ENCODE measurements at places on chromosomes 13 and 19.
A peak's percentile ranks its signal among the peaks of the same experiment; 100 is the strongest.

DNA sequence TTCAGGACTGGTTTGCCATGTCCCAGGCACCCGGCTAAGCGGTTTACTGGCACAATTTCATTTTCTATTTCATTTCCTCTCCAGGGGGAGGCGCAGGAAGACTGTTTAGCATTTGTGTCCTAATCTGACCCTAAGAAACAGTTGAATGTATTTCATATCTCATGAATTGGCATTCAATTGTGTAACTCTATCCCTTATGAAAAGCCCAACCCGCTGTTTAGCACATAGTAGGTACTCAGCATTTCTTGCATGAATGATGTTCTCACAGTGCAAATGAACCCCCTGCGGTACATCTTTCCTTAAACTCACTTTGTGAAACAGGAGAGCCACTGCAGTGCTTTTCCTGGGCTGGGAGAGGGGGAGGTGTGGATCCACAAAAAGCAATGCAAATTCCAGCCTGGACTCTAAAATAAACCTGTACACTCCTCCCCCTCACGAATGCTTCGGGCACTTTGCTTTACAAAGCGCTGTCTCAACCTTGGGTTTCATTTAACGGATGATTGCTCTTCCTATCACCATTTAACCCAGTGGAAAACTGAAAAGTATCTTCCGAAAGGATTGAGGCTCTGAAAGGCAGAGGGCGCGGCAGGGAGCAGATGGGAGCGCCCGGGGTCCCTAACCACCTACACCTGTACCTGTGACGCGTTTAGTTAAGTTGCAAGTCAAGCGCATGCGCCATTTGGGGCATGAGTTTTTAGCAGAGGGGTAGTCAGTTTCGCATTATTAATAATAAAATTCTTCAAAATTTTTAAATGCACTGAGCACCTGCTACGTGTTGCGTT is 1.2 kb upstream of the EEF2 start:
- peak; percentile 81 for DNase-seq

DNA sequence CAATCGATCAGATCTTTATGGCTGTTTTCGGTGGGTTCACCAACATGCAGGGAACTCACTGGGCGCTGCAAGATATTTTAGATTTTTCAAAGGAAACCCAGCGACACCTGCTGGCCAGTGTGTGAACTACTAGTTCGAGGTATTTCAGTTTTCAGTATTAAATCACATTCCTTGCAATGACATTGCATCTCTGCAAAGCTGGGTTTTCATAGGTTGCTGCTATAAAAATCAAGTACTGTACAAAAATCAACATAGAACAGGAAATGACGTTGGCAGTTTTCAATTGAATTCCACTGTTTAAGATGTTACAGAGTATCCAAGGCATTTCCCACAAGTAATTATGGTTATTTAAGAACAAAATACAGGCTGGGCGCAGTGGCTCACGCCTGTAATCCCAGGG is 17.6 kb downstream of the LIG1 start:
- DNase-seq, result peak; percentile 43

GRCh38 chr19:2494084-2494446 is 18.1 kb downstream of the GADD45B start:
- no peak for DNase-seq

GRCh38 chr13:41900918-41901317 is 60.0 kb downstream of the VWA8 start:
- no peak for DNase-seq

- no peak for DNase-seq
Measured at GRCh38 chr19:2306971-2307370, 983 bp downstream of the LINGO3 start.

- no peak for DNase-seq
Measured at GRCh38 chr19:29422047-29422446, 103.7 kb upstream of the VSTM2B start.

- DNase-seq, result no peak
Measured at GRCh38 chr13:51925865-51926527, 64.2 kb downstream of the CCDC70 start.

DNA sequence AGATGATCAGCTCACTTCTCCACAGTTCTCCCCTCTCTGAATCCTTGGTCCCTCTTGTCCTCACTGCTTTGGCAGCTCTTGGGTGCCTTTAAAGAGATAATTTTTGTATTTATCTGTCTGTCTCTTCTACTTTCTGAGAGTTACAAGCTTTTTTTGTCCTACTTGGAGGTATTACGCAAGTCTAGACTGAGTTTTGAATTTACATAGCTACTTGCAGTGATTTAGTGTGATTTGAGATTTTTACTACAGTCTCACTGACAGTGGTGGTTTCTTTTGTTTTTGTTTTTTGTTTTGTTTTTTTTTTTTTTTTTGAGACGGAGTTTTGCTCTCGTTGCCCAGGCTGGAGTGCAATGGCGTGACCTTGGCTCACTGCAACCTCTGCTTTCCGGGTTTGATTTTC is 22.1 kb downstream of the URI1 start:
- DNase-seq, result no peak

DNA sequence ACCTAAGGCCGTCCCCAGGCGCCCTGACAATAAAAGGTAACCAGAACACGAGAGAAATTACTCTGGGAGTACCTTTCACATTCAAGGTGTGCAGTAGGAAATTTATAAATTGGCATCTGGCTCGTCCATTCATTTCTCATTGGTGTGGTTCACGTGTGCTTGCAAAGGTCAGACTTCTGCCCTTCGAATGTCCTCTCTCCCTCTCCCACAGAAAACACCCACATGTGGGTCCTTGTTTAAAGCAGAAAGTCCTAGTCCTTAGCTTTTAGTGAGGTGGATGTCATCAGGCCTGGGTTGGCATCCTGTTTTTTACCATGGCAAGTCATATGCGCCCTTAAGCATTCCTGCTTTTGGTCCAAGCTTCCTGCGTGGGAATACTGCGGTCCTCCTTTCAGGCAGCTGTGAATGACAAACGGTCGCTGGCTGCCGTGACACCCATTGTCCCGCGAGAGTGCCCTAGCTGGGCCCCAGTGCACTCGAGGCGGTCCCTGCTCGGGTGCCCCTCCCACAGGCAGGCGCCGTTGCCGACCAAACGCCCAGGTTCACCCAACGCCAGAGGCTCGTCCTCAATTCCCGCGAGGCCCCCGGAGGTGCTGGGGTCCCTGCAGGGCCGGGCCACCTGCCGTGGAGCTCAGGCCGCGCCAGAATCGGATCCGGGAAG is at the start of gene NUDT19:
TSS of gene NUDT19 (plus strand) at position 531 of the 661 bp plus-strand sequence. CDS start 140 bp downstream, outside the sequence.
- peak; percentile 84 for DNase-seq

DNA sequence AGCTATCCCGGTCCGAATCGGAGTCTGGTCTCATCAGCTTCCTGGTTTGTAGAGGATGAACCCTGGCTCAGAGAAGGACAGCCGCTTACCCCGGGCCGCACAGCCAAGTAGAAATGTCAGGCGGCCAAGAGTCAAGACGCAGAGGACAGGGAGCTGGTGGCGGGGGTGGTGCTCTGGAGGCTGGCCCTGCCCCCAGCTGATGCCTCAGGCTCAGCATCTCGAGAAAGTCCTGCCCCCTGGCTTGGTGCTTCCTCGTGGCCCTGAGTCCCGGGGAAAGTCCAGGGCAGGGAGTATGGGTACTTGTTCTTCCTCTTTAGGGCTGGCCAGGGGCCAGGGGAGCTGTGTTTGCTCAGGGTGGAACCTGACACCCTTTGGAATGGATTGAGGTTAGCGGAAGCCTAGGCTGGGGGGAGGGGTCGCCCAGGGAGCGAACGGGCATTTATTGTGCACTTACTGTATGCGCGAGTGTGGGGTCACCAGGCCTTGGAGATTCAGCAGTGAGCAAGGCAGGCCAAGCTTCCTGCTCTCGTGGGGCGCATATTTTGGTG is 2.2 kb downstream of the TJP3 start:
- DNase-seq, result peak; percentile 35

DNA sequence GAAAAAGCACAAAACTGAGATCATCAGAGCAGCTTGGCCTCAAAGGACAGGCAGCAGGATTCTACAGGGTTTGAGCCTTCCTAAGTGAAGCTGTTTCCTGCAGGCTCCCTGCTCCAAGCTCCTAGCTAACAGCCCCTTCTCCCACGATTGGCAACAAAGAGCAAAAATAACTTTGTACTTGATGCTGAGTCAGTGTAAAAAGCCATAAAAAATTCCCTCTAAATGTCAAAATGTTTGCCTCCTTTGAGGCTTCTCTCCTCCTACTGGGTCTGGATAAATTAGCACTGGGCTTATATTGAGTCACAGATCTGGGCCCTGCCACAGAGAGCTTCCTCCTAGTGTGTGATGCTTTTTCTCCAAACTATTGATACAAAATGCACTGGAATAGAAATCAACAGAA is 153.3 kb downstream of the TNFRSF19 start:
- DNase-seq, result no peak

GRCh38 chr13:21753117-21753729 is 82.3 kb downstream of the FGF9 start:
- no peak for DNase-seq

GRCh38 chr13:113443991-113444390 is 9.3 kb downstream of the ADPRHL1 start:
- no peak for DNase-seq

GRCh38 chr19:4187313-4188122 is 5.0 kb downstream of the ANKRD24 start:
- DNase-seq, result no peak

- no peak for DNase-seq
Measured at GRCh38 chr19:35592226-35592625, 6.3 kb downstream of the PMIS2 start.

DNA sequence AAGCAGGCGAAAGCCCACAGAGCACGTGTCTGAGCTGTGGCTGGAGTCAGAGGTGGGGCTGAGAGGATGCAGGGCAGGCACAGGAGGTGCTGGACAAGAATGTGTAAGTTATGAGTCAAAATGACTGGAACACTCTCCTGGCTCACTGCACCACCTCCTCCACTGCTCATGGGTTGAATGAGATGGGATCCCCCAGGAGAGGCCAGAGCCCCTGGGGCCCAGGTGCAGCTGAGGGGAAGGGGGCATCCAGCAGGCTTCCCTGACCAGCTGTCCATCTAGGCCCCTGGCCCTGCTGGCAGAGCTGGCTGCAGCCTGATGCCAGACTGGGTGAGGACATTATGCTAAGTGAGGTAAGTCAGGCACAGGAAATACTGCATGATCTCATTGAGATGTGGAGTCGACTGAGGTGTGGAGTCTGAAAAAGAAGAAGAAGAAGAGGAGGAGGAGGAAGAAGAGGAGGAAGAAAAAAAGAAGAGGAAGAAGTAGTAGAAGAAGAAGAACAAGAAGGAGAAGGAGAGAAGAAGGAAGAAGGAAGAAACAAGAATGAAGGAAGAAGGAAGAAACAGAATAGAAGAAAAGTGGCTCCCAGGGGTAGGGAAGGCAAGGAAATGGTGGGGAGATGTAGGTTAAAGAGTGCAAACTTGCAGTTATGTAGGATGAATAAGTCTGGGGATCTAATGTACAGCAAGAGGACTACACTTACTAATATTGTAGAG is 747.4 kb downstream of the UQCRFS1 start:
- no peak for DNase-seq

GRCh38 chr19:18366021-18366435 is 19.9 kb upstream of the GDF15 start:
- DNase-seq, result no peak

DNA sequence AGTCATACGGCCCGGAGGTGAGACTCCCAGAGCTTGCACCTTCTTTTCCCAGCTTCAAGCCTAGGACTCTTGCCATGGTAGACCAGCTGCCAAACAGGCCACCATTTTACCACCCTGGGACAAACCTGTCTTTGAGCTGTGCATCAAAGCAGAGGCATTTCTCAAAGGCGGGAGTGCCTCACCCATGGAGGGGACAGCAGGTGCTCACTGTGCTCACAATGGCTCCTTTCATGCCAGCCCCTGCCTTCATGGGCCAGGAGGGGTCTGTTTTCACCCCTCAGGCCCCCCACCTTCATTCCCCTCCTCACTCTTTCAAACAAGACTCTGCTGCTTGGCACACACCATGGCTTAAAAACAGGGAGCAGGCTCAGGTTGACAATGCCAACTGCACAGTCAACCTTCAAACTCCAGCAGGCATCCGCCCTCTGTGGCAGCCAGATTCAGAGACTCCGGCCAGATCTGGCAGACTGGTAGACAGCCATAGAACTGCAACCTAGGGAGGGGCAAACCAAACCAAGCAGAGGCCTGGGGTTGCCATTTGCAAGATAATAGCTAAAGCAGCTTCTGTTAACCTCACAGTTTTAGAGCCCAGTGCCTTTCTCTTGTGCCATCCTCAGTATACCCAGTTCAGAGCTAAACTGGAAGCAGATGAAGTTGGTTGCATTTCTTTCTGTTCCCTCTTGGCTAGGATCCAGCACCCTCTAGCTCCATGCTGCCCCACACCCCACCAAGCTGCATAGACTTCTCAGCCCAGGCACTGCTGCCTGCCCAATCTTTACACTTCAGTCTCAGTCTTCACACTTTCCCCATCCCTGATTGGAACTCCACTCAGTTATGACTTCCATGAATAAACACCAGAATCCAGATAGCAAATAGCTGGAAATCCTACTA is 93.9 kb upstream of the SPATA13 start:
- no peak for DNase-seq
